ENCODE measurements at places on chromosomes 3 and 15.

- no peak for DNase-seq
Observed at GRCh38 chr3:188975600-188976314, 196.0 kb upstream of the TPRG1 start.

DNA sequence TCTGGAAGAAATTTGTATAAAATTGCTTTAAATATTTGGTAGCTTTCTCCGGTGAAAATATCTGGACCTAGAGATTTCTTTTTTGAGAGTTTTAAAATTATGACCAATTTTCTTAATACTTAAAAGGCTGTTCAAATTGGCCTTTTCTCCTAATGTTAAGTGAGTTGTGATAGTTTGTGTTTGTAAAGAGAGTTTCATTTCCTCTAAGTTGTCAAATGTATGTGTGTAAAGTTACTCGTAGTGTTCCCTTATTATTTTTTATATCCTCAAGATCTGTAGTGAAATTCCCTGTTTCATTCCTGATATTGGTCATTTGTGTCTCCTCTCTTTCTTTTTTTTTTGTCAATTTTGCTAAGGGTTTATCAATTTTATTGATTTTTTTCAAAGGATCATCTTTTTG, 92.6 kb upstream of the CTNNB1 start:
- no peak for DNase-seq

DNA sequence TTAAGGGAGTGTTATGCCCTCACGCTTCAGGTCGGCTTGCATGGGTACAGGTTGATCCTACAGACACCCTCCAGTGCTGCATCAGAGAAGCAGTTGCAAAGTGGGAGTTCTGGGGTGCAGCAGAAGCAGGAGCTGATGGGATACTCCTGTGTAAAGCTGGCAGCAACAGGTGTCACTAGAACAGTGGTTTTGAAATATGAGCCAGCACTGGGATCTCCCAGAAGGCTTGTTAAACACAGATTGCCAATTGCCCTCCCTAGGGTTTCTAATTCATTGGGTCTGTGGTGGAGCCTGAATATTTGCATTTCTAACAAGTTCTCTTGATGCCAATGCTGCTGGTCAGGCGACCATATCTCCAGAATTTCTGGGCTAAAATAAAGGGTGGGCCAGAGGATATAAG, 350.4 kb downstream of the CLSTN2 start:
- no peak for DNase-seq

- DNase-seq: no peak
Observed at GRCh38 chr3:127808197-127808596, 14.1 kb downstream of the MGLL start.

DNA sequence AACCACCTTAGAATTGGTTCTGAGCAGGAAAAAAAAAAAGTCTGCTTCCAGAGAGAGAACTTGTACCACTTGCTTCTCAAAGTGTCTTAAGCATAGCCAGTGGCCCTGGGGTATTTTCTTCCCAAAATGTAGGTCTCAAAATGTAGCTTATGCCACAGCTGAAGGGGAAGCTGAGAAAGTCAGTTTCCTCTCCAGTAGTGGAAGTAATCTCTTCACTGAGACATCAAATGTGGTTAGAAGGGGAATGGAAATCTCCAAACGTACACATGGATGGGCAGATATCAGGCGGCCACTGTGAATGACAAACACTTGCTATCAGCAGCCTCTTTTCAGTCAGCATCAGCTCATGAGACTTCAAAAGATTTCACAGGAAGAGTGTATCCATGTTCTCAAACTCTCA, 841.2 kb downstream of the TUSC7 start:
- DNase-seq: no peak

DNA sequence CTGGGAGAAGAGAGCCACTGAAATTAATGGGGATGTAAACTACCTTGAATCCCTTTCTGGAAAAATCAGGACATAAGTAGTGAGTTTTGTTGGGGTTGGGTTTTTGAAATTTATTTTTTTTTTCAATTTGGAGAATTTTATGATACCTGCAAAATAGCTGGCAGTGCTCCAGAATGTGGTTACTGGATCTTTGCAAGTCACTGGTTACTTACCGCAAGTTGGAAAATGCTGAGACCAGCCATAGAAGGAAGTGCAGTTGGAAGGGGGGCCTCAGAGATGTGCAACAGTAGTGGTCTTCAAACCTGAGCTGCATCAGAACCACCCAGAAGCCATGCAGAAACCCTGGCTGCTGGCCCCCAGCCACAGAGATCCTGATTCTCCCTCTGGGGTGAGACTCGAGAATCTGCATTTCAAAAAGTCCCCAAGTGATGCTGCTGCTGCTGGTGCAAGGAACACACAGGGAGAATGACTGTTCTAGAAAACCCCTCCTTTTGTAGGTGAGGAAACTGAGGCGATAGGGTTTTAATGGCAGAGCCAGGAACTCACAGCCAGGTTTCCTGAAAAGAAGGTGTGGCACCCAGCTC, 39.7 kb downstream of the SEMA5B start:
- DNase-seq: no peak

- DNase-seq: no peak
Observed at GRCh38 chr3:119716998-119717397, 14.2 kb downstream of the CFAP91 start.

DNA sequence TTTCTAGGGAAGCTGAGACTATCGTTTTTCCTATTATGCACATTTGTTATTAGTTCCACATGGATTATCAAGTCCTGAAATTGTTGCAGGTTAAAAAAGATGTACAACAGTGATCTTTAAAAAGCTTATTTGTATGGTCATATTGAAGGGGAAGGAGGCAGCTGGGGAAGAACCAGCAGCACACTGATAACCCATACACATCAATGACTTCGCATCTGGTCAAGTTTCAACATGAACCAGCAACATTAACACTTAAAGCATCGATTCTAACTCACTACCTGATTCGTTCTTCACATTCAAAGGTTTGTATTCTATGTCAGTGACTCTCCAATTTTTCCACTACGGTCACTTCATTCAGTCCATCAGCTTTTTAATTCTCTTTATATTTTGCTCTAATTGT, 56.4 kb downstream of the NCEH1 start:
- DNase-seq: no peak

DNA sequence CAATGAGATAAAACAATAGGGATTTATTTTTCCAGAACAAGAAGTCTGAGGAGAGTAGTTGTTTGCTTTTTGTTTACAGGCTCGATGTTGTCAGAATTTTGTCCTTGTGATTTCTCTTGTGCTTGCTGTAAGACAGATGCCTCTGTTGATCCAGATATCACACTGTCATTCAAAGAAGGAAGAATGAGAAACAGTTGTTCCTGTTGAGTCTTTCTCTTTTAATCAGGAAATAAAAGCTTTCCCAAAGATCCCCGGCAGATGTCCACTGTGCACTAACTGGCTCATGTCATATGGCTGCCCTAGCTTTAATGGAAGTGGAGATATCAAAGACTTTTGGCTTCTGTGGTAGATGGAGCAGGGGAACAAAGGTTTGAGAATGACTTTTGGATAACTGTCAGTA, 6.8 kb downstream of the SERPINI1 start:
- DNase-seq: no peak

- no peak for DNase-seq
Observed at GRCh38 chr15:98529205-98530145, 118.9 kb upstream of the IGF1R start.

- no peak for DNase-seq
Observed at GRCh38 chr3:55526332-55527030, 39.4 kb upstream of the WNT5A start.

Data from activated CD4-positive, alpha-beta T cell treated with anti-CD3 and anti-CD28 coated beads for 1 hour (primary cell).